ENCODE measurements at places on chromosomes 5 and 9. TPM values are rescaled to one million over a fixed set of nuclear protein-coding genes. Genes with fewer than 3 reads are reported as not detected.

The ISL1 gene
- total RNA-seq = not detected

- DNase-seq = no peak
These were observed 28.8 kb downstream of the MLLT3 start for GRCh38 chr9:20593537-20593936.

DNA sequence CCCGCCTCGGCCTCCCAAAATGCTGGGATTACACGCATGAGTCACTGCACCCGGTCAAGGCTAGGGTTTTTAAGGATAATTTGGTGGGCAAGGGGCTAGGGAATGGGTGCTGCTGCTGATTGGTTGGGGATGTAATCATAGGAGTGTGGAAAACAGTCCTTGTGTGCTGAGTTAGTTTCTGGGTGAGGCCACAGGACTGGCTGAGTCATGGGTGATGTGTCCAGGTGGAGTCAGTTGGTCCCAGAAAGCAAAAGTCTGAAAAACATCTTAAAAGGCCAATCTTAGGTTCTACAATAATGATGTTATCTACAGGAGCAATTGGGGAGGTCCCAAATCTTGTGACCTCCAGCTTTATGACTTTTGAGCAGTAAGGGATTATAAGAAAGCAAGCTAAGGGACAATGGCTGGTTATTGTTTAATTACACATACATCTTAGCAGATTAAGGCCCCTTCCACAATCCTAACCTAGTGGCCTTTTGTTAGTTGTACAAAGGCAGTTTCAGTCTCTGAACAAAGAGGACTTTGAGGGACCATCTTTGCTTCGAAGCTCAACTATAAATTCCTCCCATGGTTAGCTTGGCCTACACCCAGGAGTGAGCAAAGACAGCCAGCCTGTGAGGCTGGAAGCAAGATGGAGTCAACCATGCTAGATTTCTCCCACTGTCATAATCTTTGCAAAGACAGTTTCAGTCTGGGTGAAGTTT, 5.5 kb upstream of the AOPEP start:
- no peak for DNase-seq

GRCh38 chr9:135116881-135117280, 29.4 kb downstream of the OLFM1 start:
- no peak for DNase-seq

All from activated T-helper 2 cell treated with anti-CD3 and anti-CD28 coated beads, Interferon-gamma antibody, Interleukin-2, Interleukin-4, amounts not matched to agents 10 μg/mL and 5 μg/mL and 100 μg/mL, durations not matched to agents 14 hours and 24 hours and 36 hours (primary cell).